Jurkat, Clone E6-1 (cell line): ENCODE measurements at places on chromosomes 16 and 17.

- no peak for DNase-seq
These were observed 8.9 kb downstream of the CTRL start for GRCh38 chr16:67922740-67923139.

- no peak for DNase-seq
These were observed 2.3 kb upstream of the CBX4 start for GRCh38 chr17:79841369-79842135.

- no peak for DNase-seq
These were observed 11.8 kb downstream of the BCAR1 start for GRCh38 chr16:75239542-75240122.

- no peak for DNase-seq
These were observed 331.4 kb upstream of the CDH5 start for GRCh38 chr16:66035096-66035495.

GRCh38 chr17:51673070-51673469 is 412.7 kb downstream of the UTP18 start:
- no peak for DNase-seq

DNA sequence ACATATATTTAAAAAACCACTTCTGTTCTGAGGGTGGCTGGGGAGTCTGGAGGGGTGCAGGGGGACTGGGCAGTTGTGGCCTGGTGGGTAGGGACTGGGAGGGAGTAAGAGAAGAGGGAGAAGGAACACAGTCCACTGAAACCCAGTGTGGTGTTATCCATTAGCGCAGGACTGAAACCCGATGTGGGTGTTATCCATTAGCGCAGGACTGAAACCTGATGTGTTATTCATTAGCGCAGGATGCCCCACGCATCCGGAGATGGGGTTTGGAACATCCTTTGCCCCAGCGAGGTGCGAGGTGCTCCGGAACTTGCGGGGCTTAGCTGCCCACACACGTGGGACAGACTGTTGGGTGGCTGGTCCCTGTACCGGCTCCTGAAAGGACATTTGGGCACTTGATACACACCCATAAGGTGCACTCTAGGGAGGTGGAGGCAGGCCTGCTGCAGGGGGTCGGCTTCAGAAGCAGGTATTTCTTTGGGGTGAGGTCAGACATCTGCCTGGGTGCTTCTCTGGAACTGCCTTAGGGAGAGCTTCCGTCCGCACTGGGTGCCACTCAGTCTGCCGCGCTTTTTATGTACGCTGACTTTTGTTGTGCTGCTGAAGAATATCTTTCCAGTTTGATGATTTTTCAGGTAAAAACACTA is 20.3 kb upstream of the FASN start:
- no peak for DNase-seq

DNA sequence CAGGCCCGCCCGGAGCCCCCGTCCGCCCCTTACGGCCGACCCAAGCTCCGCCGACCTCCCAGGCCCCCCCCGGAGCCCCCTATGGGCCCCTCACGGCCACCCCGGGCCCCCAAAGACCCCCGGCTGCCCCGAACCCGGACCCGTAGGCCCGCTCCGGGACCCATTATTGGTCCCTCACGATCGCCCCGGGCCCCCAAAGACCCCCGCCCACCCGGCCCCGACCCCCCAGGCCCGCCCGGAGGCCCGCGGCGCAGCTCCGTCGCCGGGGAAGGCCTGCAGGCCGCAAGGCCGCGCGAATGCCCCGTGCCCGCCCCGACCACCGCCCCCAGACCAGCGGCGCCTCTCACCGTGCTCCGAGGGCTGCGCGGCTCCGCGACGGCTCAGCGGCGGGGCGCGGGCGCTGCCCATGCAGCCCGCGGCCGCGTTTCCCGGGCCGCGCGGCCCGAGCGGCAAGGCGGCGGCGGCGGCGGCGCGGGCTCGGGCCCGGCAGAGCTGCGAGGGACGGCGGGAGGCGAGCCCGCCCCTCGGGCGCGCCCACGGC is 393 bp downstream of the ANKRD11 start:
- no peak for DNase-seq

DNA sequence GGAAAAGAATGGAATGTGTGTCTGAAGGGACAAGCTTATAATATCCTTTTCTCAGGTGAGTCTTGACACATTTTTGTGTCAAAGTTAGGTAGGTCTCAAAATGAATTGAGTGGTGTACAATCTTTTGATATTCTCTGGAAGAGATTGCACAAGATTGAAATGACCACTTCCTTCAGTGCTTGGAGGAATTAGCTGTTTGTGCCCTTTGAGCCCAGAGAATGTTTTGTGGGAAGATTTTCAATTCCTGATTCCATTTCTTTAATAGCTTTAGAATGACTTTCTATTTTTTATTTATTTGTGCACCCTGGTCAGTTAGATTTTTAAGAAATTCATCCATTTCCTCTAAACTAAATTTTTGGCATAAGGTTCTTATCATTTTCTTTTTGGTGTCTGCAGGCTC is 1.6 kb upstream of the CCL13 start:
- no peak for DNase-seq
